Cortex of kidney (tissue), 1 donor: ENCODE measurements at places on chromosomes 16 and 17.

DNA sequence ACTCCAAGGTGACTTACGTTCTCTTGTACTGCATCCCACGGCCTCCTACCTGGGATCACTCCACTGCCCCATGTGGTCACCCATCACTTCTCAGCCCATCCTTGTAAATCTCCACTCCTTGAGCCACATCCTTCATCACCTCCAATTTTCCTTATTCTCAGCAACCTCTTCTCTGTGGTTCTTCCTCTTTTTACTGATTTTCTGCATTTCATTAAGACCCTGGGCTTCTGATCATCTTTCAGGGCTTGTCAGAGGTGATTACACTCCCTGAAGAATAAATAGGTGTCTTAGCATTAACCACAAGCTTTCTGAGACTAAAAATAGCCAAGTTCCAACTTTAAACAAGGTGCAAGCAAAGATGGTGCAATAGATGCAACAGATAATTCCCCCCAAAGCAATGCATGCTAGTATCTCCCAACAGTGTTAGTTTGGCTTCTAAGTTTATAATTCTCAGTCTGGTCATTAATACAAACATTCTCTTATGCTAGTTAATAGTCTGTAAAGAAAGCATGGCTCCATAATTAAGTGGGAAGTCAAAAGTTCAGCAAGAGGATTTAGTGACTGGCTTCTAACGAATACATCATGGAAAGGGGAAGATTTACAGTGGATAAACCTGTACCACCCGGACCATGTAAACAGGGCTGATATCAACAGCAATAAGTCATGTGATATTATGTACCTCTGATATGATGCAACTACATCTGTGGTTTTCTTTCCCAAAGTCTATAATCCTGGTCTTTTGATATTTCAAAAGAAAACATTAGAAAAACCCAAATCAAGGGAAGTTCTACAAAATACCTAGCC, 47.4 kb upstream of the FOXJ1 start:
- no peak for DNase-seq

GRCh38 chr16:4345836-4346781, 5.0 kb downstream of the PAM16 start:
- DNase-seq, result no peak

DNA sequence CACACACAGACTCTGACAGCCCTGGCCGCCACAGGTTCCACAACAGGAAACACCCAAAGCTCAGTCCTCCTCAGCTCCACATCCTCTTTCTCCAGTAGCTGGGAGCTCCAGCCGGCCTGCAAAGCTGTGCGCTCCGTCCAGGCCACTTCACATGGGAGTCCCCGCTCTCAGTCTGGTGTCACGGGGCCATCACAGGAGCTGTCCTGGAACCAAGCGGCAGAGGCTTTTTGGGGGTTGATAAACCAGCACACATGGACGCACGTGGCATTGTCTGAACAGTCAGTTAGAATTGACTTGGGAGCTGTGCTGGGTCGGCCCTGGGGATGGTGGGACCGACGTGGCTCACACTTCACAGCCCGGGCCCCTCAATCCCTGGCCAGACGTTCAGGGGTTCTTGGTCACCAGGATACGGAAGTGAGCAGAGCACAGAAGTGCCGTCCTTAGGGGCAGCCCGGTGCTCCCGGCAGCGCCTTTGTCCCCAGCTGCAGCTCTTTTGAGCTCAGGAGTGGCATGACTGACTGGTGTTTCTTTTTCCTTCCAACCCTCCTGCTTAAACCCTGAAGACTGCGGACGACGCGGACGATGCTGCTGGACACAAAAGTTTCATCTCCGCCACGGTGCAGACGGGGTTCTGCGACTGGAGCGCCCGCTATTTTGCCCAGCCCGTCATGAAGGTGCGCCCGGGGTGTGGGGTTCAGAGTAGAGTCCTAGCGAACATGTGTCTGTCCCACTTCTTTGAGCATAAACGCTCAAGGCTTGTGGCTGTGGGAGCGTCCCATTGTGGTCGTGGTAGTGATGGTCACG, 66.6 kb upstream of the CHMP6 start:
- no peak for DNase-seq

DNA sequence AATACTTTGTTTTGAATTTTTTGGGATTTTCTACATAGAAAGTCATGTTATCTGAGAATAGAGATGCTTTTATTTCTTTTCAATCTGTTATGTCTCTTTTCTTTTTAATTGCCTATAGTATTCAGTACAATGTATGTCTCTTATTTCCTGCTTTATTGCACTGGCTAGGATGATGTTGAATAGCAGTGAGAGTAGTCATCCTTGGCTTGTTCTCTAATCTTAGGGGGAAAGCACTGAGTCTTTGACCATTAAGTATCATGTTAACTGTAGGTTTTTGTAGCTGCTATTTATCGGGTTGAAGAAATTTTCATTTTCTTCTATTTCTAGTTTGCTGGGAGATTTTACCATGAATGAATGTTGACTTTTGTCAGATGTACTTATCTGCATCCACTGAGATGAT, 10.0 kb upstream of the ABCA3 start:
- DNase-seq, result no peak

- DNase-seq, result no peak
Measured at GRCh38 chr16:82301146-82301755, 131.2 kb upstream of the MPHOSPH6 start.

- no peak for DNase-seq
Measured at GRCh38 chr17:74797824-74798223, 21.7 kb upstream of the NAT9 start.

DNA sequence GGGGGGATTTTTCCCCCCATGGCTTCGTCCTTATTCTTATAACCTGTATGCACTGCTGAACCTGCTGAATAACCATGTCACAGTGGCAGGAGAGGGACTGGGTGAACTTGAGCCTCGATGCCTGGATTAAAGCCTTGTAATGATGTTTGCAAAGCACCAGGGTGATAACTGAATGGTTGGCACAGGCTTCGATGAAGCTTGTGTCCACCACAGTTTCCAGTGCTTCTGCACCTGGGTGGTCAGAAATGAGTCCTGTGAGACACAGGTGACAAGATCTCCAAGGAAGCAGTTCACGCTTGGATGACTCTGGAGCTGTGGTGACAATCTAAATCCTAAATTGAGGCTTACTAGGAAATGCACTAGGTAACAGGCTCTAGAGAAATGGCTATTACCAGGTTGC, 729.3 kb downstream of the MAF start:
- DNase-seq, result no peak

DNA sequence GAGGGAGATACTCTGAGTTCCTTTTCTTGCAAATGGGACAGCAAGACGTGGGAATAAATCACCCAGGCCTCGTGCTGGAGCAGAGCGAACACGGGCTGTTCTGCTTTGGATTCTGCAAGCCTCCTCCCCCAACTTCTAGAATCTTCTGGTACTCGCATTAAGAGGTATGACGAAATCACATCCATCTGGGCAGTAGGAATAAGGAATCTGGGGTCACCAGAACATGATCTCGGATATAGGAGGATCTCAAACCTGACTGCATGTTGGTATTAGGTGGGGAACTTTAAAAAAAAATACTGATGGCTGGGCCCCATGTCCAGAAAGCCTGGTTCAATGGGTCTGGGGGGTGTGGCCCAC, 49.8 kb upstream of the USP7 start:
- DNase-seq, result no peak

- DNase-seq, result no peak
Measured at GRCh38 chr17:37182786-37183465, 192.9 kb upstream of the C17orf78 start.

GRCh38 chr17:73588891-73589290, 55.4 kb downstream of the SDK2 start:
- no peak for DNase-seq

DNA sequence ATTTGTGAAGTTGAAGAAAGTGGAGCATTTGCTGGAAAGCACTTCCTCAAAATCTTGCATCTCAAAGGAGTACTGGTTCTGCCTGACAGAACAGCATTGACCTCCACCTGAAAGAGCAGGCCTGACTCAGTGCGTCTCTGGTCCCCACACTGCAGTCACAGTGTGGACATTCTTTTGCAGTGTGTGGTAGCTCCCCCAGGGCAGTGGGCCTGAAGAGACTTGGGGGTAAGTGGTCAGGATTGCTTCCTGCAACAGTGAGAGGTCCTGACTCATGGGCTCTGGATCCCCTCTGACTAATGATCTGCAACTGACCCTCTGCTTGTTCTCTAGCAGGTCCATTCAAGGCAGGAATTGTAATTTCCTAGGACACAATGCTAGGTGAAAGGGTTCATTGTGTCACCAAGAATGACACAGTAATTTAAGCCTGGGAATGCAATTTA, 204.9 kb upstream of the KCNJ16 start:
- DNase-seq, result no peak
